ENCODE measurements at places on chromosomes 1 and 21.

- DNase-seq: no peak
Measured at GRCh38 chr1:234620272-234621126, 10.5 kb upstream of the IRF2BP2 start.

DNA sequence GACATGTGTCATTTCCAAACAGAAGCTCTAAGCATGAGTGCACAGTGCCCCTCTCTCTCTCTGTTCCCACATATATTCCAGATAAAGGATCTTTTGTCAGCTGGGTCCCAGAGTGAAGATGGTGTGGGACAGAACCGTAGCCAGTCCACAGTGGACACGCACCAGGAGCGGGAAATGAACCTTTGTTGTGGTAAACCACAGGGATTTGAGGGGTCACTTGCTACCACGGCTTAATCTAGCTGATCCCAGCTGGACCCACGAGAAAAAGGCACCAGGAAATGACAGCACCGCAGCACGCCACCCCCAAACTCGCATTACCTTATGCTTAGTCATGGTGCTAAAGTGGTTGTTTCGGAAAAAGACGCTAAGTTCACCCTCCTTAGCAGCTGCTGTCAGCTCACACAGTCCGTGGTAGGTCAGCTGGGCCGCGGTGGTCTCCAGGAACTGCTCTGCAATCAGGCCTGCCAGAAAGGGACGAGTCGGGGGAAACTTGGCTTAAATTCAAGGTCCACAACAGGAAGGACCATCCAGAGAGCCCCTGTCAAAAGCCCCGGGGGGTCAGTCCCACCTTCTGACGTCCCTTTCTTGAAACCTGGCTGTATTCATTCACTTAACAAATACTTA, 7.5 kb downstream of the MINDY1 start:
- peak; percentile 32 for DNase-seq

GRCh38 chr1:37434292-37435225, 39.8 kb upstream of the ZC3H12A start:
- no peak for DNase-seq

GRCh38 chr1:165605246-165605645, 25.8 kb upstream of the MGST3 start:
- DNase-seq: no peak

DNA sequence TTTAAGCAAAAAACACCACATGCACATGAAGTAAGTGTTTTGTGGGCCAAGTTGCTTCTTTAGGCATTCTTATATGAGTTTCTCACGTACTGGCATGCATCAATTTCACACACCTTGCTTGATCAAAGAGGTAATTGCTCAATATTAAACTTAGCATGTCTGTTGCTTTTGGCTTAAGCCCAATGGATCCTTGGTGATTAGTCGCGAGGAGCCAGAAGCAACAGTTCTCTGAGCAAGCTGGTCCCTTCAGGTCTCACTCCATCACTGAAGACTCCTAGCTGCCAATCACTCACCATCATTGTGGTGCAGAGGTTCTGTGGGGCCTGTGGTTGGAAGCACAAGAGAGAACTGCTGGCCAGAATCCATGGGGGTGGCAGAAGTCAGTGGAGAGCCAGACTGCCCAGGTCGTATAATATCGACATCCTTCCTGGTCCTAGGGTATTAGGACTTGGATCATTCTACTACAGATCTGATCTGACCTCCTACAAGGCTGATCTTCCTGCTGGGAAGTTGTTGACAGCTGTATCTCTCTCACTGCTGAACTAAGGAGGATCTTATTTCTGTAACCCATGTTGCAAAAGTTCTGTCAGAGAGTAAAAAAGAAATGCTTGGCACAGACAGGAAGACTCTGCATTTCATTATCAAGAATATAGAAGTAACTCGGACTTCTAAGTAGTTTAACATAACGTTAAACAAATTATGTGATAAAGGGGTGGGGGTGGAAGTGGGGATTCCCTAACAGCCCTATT, 140.5 kb downstream of the NTPCR start:
- no peak for DNase-seq

DNA sequence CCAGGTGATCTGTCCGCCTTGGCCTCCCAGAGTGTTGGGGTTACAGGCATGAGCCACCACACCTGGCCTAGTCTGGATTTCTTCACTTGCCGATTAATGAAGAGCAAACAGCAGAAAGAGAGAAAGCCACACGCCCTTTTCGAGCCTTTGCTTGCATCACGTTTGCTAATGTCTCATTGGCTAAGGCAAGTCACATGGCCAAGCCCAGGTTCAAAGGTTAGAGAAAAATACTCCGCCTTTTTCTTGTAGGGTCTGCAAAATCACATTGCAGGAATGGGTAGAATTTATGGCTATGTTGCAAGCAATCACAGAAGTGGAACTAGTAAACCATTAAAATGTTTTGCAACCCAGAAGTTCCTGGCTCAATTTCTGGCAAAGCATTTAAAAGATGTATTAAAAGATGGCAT, 26.8 kb upstream of the BACH1 start:
- no peak for DNase-seq

GRCh38 chr1:87335175-87335884, 6.7 kb downstream of the LMO4 start:
- DNase-seq: no peak

DNA sequence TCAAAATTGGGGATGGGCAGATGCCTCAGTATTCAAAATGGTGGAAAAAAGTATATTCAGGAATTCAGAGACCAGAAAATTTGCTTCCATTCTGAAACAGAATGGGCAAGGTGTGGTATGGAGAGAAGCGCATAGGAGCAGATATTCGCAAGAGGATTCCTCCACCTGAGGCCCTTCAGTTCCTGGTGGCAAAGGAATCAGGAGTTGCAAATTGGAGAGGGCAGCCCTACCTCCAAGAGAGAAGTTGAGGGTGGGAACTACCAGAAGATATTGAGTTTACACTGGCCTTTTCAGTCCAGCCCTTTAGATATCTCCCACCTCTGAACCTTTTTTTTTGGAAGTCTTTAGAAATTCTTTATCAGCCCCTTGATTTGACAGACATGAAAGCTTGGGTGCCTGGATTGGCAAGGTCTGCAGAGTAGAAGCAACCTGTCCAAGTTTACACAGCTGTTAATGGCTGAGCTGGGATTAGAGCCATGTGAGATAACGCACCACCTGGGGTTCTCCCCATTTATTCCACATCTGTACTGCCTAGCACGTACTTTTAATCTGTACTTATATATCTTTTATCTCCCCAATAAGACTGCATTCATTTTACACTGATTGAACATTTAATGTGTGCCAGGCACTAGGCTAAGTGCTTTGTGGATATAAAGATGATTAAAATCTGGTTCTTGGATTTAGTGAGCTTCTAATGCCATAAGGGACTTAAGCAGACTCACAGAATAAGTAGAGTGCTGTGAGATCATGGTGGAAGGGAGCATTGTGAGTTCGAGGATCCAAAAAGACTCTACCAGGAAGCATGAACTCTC, 99.5 kb downstream of the NGF start:
- no peak for DNase-seq

DNA sequence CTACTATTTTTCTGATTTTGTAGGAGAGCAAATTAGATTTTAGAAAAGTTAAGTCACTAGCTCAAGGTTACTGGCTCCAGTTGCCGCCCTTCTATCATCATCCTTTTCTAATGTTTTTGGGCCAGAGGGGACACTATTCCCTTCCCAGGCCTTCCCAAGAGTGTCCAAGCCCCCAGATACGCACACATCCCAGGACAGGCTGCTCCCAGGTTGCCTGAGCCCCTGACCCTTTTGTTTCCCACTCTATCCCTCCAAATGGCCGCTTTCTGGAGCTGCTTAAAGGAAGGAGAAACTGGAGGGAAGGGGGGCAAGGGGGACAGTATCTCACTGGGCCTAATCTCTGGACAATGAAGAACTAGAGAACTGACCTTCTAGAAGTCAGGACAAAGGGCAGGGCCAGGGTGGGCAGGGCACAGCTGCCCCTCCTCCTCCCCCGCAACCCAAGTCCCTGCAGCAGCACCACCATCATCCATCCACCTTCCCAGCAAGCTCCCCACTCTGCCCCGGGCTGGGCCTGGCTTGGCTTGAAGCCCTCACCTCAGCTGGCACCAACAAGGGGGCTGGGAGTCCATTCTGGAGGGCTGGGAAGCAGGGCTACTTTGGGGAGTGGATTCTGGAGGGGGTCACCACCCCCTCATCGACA, 1.1 kb upstream of the MAP7D1 start:
- DNase-seq: no peak

GRCh38 chr1:229227298-229227919, 43.5 kb upstream of the RAB4A start:
- no peak for DNase-seq

GRCh38 chr1:15290382-15290781, 43.4 kb downstream of the FHAD1 start:
- peak; percentile 51 for DNase-seq
